Stimulated activated naive CD8-positive, alpha-beta T cell treated with anti-CD3 and anti-CD28 coated beads, Interleukin-15, amount 100 ng/mL, for 72 hours (primary cell): ENCODE measurements at places on chromosomes 1 and 21.
A peak's percentile ranks its signal among the peaks of the same experiment; 100 is the strongest.

DNA sequence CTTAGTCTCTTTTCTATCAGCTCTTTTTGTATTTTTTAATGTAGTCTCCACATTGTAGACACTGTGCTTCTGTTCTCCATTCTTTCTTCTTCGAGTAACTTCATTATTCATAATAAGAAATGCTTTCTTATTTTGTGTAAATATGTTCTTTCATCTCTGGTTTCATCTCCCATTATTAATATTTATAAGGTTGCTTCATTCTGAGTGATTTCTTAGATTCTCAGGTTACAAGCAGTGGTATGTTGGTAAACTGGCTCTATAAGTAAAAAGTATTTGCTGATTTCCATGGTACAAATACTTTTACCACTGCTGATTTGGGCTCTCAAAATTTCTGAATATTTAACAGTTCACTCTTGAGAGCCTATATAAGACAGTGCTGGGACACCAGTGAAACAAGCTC is 81.3 kb downstream of the CDC14A start:
- DNase-seq: no peak

GRCh38 chr1:38027201-38028104 is 14.9 kb downstream of the UTP11 start:
- DNase-seq: no peak

- DNase-seq: no peak
Observed at GRCh38 chr1:29470087-29470787, 233.9 kb downstream of the PTPRU start.

- no peak for DNase-seq
Observed at GRCh38 chr1:222759451-222760035, 22.5 kb downstream of the FAM177B start.

GRCh38 chr1:233443040-233443760 is 115.7 kb downstream of the MAP3K21 start:
- DNase-seq: no peak

- DNase-seq: no peak
Observed at GRCh38 chr1:185453496-185454192, 136.6 kb upstream of the IVNS1ABP start.

- DNase-seq: no peak
Observed at GRCh38 chr1:216531263-216532239, 108.3 kb upstream of the USH2A start.

DNA sequence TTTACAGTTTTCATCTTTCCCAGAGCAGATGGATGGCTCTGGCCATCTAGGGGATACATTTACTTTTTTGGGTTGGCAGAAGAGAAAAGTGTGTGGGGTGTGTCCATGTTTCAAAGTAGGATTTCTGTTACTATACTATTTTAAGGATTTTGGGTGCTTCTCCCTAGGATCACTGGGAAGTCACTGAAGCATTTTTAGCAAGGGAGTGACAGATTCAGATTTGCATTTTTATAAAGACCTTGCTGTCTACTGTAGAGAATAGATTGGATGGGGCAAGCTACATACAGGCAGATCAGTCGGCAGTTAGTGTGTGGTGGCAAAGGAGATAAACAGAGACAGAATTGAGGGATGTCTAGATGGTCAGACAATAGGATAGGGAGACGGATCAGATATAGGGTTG is 122.5 kb downstream of the TBX19 start:
- no peak for DNase-seq

DNA sequence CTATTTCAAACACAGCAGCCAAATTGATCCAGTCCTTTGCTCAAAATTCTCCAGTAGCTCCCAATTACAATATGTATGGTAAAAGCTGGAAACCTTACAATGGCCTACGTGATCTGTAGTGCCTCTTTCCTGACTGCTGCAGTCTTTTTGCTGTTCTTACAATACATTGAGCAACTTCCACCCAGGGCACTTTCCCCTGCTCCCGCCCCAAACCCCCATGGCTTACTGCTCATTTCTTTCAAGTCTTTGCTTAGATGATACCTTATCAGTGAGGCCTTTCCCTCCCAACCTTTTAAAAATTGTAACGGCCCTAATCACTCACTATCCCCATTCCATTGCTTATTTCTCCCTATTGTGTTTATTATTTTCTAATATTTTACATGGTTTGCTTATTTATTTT is 43.9 kb upstream of the APOBEC4 start:
- DNase-seq: no peak

- DNase-seq: no peak
Observed at GRCh38 chr1:218942431-218942830, 231.2 kb upstream of the LYPLAL1 start.

- no peak for DNase-seq
Observed at GRCh38 chr1:216464489-216464888, 41.2 kb upstream of the USH2A start.

DNA sequence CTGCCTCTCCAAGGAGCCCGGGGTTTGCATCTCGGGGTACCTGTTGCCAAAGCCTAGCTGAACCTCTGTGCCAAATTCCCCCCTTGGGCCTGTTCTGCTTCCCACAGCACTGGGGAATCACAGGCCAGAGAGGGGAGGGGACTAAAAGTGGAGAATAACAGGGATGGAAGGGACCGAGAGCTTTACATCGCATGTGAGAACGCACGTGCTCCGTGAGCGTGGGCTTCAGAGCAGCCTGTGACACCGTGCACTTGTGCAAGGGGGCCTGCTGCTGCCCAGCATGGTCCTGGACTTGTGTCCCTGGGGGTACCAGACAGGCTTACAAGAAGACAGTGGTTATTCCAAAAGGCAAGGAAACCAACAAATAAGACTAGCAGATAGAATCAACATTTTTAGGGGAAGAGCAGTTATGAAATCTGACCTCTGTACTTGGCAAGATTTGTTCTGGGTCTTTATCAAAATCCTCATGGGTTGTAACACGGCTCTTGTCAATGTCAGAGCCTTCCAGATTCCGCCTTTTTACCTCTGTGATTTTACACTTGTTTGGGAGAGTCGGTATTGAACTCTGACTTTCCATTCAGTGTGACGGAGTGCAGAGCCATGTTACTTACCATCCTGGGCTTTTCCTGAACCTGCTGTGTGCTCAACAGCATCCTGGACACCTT is 36.2 kb upstream of the TNFRSF1B start:
- DNase-seq: no peak

DNA sequence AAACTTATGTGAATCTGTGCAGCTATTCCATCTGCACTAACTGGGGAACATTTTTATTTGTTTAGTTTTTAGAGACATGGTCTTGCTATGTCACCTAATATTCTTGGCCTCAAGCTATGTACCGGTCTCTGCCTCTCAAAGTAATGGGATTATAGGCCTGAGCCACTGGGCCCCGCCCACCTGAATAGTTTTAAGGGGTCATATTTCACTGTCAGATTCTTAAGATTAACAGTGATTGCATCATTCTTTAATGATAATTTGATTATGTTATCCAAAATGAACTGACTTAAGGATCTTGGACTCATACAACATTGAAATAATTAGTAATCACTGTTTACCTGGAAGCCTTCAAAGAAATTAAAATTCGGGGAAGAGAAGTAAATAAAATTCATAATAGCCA is 12.6 kb upstream of the KLF18 start:
- no peak for DNase-seq

DNA sequence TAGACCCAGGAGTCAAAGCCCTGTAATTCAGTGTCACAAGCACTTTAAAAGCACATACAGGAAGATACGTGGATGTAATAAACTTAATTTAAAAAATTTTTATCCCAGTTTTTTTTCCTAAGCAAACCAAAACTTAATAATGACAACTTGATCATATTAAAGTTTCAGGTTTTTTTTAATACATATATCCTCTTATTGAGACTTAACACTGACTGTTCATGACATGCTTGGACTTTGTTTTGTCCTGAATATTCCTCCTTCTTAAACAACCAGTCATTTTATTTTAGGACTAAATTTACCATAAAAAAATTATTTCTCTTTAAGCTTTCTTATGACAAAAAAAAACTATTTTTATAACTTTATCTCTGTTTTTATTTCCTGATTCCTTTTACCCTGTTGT is 64.1 kb downstream of the WDR4 start:
- no peak for DNase-seq

DNA sequence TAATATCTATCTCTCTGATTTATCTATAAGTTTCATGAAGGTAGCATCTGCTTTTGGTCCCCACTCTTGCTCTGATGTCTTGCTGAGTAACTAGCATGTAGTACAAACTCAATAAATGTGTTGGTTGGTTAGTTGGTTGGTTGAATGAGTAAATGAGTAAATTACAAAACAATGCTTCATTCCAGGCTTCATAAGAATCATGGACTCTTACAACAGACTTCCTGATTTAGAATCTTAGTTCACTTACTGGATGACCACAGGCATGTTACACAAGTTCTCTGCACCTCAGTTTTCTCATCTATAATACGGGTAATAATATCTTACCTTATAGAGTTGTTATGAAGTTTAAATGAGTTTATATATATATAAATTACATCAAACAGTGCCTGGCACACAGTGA is 98.6 kb downstream of the ZNF281 start:
- no peak for DNase-seq

DNA sequence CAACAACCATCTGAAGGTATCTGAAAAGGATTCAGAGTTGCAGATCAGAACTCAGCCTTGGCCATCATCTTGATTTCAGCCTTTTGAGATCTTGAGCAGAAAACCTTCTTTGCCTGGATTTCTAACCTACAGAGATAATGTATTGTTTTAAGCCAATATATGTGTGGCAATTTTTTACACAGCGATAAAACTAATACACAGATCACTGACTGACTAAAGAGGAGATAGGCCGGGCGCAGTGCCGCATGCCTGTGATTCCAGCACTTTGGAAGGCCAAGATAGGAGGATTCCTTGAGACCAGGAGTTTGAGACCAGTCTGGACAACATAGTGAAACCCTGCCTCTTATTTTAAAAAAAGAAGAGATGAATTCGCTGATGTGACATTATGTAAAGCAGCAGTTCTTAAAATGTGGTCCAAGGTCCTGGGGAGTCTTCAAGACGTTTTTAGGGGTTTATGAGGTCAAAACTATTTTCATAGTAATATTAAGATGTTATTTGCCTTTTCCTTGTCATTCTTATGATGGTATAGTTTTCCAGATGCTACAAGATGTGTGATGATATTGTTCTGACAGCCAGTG is 50.1 kb upstream of the CNN3 start:
- DNase-seq: no peak

DNA sequence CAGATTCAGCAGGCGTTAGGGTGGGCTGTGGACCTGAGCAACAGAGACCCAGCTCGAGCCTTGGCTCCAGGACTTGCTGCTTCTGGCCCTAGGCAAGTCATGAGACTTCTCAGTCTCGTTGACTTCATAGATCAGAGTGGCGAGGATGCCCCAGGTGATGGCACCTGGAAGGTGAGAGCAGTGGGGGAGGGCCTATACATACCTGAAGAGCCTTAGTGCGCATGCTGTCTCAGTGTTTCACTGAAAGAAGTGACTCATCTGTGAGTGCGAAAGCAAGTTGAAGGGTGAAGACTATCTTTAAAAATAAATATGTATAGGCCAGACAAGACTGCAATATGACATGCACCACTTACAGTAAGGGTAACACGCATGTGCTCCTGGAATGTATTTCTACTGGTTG is 10.1 kb downstream of the PLEKHA6 start:
- DNase-seq: no peak

GRCh38 chr1:206766251-206766856 is 4.2 kb upstream of the IL19 start:
- DNase-seq: peak; percentile 79

GRCh38 chr1:54742282-54742681 is 22.0 kb downstream of the PARS2 start:
- DNase-seq: no peak

DNA sequence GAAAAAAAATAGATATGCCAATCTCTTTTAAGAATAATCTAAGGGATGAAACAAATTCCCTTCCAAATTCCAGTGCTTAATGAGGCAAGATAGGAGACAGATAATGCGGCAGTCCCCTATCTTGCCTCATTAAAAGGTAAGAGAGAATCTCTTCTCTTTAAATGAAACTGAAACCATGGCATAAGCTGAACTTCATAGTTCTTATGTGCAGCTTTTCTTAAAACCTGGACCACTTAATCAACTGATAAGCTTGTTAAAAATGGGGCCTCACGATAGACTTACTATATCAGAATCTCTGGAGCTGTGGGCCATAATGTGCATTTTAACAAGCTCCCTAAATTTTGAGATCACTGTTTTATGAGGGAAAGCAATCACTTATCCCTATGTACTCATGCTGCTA is 79.2 kb downstream of the NIBAN1 start:
- DNase-seq: no peak

DNA sequence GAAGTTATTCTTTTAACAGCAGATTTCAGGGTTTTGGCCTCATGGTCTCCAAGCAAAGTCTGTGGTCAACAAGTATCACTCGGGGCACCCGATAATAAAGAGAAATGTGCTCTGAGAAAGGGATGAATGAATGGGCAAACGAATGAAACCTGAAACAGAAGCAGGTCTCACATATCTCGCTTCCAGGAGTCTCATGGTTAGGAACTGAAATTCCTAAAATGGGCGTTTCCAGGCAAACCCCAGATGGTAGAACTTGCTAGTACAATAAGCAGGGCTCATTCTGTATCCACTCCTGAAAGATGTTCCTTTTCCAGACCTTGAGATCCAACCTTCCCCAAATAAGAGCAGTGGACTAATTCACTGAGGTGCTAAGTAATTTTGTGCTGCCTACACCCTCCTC is 87.2 kb downstream of the LAMC2 start:
- DNase-seq: no peak

GRCh38 chr1:110003747-110004428 is 19.3 kb downstream of the AHCYL1 start:
- peak; percentile 21 for DNase-seq

GRCh38 chr1:215865060-215865459 is 298.0 kb downstream of the KCTD3 start:
- no peak for DNase-seq

GRCh38 chr21:23014021-23014420 is 2015.8 kb downstream of the NCAM2 start:
- no peak for DNase-seq

DNA sequence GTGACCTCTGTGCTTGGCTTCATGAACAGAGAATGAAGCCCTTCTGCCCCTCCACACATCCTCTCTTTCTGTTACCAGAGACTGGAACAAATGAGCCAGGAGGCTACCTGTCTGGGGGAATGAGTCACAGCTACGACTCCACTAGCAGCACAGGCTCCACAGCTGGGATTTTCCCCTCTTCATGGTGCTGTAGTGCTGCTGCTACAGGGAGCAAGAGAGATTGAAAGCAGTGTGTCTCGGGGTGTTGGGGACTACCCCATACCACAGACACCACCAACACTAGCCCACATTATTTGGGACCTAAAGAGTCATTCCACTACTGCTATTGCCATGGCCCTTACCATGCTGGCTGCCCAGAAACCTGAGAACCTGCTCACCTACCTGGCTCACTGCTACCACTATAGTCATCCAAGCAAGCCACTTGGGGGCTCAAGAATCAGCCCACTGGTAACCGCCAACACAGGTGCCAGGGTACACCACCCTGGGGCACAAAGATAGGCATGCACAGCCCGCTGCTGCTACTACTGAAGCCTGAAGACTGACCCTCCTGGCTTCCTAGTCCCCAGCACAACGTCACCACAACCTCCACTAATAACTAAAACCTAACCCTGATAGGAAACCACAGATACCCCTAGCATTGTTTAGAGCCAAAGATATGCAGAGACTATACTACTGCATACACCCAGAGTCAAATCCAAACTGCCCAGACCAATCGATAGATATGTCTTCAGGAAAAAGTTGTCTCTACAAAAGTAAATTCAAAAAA is 17.7 kb downstream of the CD1E start:
- peak; percentile 82 for DNase-seq

- DNase-seq: no peak
Observed at GRCh38 chr1:223872308-223872901, 26.7 kb upstream of the TP53BP2 start.

GRCh38 chr1:176692988-176693696 is 230.2 kb downstream of the PAPPA2 start:
- no peak for DNase-seq
